ENCODE measurements at places on chromosomes 16 and 17.

DNA sequence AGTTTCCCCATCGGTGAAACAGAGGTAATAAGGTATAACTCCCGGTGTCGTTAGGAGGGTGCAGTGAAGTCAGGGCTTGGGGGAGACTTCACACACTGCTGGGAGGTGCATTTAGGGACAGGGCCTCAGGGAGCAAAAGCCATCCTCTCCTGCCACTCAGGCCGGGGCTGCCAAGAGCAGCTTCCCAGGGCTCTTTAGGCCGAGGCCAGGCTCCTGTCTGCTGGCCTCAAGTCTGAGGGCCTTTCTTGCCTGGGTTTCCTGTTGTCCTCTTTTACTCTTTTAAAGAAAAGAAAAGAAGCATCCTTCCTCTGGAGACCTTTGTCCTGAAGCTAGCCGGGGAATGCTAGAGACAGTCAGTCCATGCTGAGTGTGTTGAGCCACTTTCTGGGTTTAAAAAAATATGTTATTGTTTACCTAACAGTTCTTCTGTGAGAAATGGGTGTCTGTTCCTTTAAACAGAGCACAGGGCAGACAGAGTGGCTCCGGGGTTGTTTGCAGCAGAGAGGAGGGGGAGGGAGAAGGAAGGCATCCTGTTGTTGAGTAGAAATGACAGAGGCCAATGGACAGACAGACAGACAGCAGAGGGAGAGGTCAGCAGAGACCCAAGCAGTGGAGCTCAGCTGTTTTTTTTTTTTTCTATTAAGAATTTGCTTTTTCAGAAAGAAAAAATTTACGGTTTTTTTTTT lies 79.1 kb downstream of the C17orf67 start:
- H3K27ac ChIP-seq: no peak overlapping the region
- no peaks in the 10 kb centered on the region for H3K27me3 ChIP-seq
- H3K36me3 ChIP-seq: no peaks in the 10 kb centered on the region
- DNase-seq: no peak
- peaks cover 3% of the 10 kb centered on the region for H3K4me1 ChIP-seq

DNA sequence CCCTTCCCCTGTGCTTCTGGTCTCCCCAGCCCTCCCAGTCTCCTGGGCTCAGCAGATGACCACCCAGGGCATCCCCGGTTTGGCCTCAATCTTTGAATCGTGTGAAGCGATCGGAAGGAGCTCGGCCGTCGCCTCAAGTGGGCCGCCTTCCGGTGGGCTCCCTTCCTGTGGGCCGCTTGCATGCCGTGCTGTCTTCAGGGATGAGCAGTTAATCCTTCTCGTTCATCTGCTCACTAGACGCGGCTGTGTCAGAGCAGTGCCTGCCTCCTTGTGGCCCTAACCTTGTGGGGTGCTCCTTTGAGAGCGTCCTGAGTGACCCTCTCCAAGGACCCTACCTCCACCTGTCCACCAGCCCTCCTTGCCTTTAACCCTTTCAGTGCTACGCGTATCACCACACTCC lies 40.4 kb downstream of the BAIAP2 start:
- H3K36me3 ChIP-seq: no peaks in the 10 kb centered on the region
- no peak for DNase-seq
- H3K27ac ChIP-seq: no peak overlapping the region
- H3K4me1 ChIP-seq: no peaks in the 10 kb centered on the region
- no peak overlapping the region for H3K4me3 ChIP-seq

- H3K4me3 ChIP-seq: no peak overlapping the region
- H3K36me3 ChIP-seq: no peaks in the 10 kb centered on the region
- no peak overlapping the region for H3K27ac ChIP-seq
Observed at GRCh38 chr17:64410750-64411490, 20.3 kb upstream of the PECAM1 start.

GRCh38 chr17:43554857-43555256 lies 8.7 kb upstream of the ETV4 start:
- H3K27ac ChIP-seq: no peak overlapping the region
- no peak for DNase-seq
- H3K4me1 ChIP-seq: no peaks in the 10 kb centered on the region
- H3K4me3 ChIP-seq: no peak overlapping the region
- H3K36me3 ChIP-seq: no peaks in the 10 kb centered on the region
- no peaks in the 10 kb centered on the region for H3K27me3 ChIP-seq

GRCh38 chr17:3905017-3905520 lies 11.2 kb downstream of the P2RX1 start:
- no peaks in the 10 kb centered on the region for H3K36me3 ChIP-seq
- no peak for DNase-seq
- H3K4me1 ChIP-seq: no peaks in the 10 kb centered on the region
- no peaks in the 10 kb centered on the region for H3K27me3 ChIP-seq
- no peak overlapping the region for H3K27ac ChIP-seq

All from Panc1 (cell line).